ENCODE measurements at places on chromosomes 11 and 22.

DNA sequence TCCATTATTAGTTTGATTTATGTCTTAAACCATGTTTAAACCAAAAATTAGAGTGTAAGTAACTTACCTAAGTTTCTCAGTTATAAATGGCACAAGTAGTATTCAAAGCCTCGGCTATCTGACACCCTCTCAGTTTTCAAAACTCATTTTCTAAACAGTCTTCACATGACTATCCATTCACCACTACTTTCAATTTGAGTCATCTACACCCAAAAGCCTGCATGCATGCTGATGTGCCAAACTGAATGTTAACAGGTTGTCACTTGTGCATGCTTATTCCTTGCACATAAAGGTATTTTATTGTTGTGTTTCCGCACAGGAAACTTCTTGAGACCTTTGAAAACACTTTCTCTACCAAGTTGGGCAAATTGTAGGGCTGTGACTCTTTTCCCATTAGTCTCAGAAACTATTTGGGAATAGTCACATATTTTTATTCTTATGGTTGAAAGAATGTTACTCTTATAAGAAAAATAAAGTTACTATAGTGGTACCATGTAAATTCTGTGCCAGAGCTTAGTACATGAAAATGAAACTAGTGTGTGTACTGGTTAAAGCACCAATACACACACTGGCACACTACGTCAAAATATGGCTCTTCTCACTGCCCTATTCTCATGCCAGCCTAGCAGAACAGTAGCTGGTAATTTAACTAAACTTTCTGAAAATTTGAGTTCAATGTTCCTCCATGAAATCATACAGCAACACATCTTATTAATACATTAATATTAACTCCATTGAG, 2.2 kb upstream of the OR51E2 start:
- no peak for DNase-seq

DNA sequence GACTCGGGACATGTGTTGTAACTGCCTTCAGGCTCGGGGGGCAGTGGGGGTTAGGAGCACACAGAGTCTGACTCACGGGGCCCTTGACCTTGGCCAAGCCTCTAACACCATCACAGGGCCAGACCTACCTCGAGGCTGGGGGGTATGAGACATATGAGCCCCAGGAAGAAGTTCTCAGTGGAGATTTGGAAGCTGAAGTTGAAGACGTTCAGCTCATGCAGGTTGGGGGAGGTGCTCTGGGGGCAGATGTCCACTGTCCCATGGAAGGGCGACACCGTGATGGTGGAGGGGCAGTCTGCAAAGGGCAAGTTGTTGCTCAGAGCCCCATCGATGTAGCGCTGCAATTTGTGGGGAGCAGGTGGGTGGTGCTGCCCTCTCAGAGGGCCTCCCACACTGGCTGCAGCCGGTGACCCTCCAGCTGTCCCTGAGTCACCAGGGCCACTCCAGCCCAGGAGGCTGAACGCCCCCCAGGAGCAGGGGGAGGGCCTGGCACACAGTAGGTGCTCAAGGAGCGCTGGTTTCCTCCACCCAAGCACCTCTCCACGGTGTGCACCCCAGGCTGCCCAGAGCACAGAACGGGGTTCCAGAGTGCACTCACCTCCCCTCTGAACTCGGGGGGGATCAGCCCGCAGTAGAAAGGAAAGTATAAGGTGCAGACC, 2.5 kb downstream of the PNPLA5 start:
- no peak for DNase-seq

- no peak for DNase-seq
Measured at GRCh38 chr11:65919573-65920371, 546 bp downstream of the DRAP1 start.

GRCh38 chr11:84241343-84242131, 955.4 kb upstream of the CCDC90B start:
- no peak for DNase-seq

GRCh38 chr11:77345621-77346020, 44.1 kb upstream of the GDPD4 start:
- DNase-seq = no peak

- no peak for DNase-seq
Measured at GRCh38 chr11:46202149-46202548, 75.3 kb upstream of the CREB3L1 start.

- no peak for DNase-seq
Measured at GRCh38 chr11:71251761-71252268, 562 bp downstream of the SHANK2 start.

- DNase-seq = no peak
Measured at GRCh38 chr11:17878743-17879142, 134.1 kb downstream of the SERGEF start.

- no peak for DNase-seq
Measured at GRCh38 chr11:129590030-129590752, 214.5 kb downstream of the BARX2 start.

- DNase-seq = no peak
Measured at GRCh38 chr22:46893281-46894020, 131.0 kb downstream of the TBC1D22A start.

GRCh38 chr11:44793350-44794090, 66.8 kb downstream of the TSPAN18 start:
- no peak for DNase-seq

- no peak for DNase-seq
Measured at GRCh38 chr11:83508804-83509203, 222.6 kb upstream of the CCDC90B start.

- DNase-seq = no peak
Measured at GRCh38 chr11:61292356-61292755, 2.8 kb downstream of the VWCE start.

DNA sequence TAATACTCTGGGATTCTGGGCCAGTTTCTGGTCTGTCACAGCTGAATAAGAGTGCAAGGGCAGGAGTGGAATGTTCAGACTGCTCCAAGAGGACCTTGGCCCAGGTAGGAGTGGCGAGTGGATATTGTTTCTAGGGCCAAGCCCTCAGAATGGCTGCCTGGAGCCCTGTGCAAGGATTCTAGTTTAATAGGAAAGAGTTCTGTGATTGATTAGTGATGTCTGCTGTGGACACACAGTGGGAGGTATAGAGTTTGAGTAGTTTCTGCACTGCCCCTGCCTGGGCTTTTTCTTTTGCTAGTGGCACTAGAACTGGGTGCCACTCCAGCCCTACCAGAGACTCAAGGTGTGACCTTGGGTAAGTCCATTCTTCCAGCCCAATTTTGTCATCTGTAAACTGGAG, 9.7 kb upstream of the MPPED1 start:
- DNase-seq = no peak

DNA sequence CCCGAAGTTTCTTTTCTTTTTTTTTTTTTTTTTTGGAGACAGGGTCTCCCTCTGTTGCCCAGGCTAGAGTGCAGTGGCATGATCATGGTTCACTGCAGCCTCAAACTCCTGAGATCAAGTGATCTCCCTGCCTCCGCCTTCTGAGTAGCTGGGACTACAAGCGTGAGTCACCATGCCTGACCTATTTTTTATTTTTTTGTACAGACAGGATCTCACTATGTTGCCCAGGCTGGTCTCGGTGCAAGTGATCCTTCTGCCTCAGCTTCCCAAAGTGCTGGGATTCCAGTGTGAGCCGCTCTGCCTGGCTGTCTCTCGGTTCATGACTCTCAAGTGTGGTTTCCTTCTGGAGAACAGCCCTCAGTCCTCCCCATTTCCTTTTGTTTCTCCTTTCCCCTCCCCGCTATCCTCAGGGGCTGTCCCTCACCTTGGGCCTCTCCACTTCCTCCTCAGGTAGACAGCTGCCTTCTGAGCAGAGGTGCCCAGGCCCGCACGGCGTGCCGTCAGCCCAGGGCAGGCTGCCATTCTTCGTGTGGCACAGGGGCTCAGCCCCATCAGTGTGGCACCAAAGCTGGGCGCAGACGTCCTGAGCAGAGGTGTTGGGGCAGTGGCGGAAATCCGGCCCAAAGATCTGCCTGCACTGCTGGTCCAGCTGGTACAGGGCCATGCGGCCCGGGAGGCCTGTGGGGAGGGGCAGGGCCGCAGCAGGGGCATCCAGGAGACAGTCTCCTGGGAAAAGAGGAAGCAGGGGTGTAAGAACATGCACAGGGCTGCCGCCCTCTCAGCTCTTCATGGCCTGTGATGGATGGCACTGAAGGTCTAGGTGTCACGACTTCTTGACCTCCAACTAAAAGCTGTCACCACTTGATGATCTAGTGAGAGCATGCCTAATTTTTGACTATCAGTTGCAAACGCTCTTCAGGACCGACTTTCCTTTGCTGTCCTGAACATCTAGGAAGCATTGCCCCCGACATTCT, 14.0 kb downstream of the ADAMTS8 start:
- no peak for DNase-seq

DNA sequence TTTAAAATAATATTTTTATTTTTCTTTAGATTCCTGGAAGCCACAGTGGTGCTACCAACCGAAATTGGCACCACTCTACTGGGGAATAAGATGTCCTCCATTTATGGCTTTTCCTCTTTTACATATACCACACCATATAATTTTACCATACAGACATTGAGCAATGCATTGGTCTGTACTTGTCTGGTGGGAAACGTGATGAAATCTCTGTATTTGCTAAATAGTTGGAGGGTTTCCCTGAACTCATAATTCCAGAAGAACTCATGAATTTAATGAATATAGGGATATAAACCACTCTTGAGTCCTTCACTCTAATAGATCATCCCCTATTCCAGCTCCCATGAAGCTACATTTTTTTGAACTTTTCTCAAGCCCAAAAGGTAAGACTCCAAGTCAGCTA, 28.0 kb upstream of the MMP13 start:
- no peak for DNase-seq

GRCh38 chr11:66720899-66721470, 8.0 kb downstream of the SPTBN2 start:
- DNase-seq = no peak

DNA sequence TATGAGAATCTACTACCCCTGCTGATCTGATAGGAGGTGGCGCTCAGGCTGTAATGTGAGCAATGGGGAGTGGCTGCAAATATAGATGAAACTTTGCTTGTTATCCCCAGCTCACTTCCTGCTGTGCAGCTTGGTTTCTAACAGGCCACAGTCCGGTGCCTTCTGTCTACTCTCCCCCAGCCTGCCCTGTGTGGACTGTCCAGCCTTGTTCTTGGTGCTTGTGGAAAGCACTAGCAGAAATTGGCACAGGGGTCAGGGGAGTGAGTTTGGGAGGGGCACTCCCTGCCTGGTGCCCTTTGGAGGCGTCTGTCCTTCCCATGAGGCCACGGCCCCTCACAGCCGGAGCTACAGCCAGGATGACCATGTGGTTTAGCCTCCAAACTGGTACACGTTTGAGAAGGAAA, 14.3 kb downstream of the MOV10L1 start:
- no peak for DNase-seq

DNA sequence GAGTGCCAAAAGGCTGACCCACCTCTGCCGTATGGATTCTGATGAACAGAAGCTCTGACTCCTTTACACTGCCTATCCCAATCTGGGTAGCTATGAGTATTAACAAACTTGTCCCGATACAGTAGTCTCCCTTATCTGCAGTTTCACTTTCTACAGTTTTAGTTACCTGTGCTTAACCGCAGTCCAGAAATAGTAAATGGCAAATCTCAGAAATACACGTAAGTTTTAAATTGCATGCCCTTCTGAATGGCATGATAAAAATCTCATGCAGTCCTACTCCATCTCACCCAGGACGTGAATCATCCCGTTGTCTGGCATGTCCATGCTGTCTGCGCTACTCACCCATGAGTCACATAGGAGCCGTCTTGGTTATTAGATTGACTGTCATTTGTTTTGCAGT, 68.8 kb downstream of the SNX19 start:
- no peak for DNase-seq

DNA sequence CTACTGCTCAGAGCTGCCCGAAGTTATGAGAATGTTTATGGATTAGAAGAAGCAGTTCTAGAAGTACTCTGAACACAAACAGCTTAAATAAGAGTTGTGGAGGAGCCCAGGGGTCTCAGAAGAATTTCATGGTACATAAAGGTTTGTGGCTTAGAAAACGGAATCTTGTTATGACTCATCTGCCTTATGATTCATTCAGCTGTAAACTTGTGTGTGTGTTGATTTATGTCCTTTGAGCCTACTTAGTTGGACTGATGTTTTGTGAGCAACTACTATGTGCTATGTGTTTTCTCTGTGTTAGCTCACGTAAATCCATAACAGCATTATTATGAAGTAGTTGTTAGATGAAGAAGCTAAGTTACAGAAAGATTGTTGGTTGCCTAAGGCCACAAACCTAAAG, 203.7 kb downstream of the PGR start:
- no peak for DNase-seq

- DNase-seq = no peak
Measured at GRCh38 chr11:126115816-126116331, 53.2 kb upstream of the CDON start.

DNA sequence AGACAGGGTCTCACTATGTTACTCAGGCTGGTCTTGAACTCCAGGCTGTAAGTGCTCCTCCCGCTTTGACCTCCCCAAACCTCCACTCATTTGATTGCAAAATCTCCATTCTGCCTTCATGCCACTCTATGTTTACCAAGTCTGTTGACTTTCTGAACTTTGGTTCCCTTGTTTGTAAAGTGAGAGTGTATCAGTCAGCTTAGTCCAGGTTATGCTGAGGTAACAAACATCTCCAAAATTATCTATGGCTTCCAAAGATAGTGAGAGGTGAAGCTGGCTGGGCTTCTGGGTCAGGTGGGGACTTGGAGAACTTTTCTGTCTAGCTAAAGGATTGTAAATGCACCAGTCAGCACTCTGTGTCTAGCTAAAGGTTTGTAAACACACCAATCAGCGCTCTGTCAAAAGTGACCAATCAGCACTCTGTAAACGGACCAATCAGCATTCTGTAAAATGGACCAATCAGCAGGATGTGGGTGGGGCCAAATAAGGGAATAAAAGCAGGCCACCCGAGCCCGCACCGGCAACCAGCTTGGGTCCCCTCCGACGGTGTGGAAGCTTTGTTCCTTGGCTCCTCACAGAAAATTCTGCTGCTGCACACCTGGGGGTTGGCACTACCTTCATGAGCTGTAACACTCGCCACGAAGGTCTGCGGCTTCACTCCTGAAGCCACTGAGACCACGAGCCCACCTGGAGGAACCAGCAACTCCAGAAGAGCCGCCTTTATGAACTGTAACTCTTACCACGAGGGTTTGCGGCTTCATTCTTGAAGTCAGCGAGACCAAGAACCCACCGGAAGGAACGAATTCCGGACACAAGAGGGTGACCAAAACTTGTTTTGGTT, 109.3 kb downstream of the MIAT start:
- no peak for DNase-seq

DNA sequence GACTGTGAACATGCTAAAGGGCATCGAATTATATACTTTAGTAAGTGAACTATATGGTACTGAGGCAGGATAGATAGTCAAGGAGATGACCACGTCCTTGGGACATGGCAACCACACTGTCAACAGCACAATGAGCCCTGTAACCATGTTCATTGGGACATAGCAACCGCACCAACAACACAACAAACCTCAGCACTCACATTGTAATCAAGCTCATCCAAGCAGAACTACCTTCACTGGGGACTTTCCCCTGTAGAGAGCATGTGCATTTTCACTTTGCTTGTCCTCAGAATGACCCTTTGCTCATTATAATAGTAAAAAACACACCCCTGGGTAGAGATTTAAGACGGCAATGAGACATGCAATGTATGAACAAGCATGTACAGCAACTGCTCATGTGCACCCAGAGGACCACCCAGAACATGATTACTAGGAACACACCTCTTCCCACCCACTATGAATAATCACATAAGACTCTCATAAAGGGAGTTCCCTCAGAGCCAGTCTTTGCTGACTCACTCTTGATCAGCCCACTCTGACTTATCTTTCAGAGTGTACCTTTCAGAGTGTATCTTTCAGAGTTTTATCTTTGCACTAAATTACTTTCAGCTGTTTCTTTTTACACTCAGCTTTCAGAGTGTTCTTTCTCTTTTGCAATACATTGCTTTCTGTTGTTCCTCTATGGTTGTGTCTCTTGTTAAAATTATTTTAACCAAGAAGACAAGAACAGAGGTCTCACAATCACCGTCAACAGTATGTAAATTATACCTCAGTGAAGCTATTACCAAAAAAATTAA, 4.1 kb upstream of the PLAAT2 start:
- peak; percentile 21 for DNase-seq
